ENCODE measurements at places on chromosomes 2 and 18.

GRCh38 chr2:201204655-201205514, 21.9 kb downstream of the CASP10 start:
- no peak for DNase-seq

DNA sequence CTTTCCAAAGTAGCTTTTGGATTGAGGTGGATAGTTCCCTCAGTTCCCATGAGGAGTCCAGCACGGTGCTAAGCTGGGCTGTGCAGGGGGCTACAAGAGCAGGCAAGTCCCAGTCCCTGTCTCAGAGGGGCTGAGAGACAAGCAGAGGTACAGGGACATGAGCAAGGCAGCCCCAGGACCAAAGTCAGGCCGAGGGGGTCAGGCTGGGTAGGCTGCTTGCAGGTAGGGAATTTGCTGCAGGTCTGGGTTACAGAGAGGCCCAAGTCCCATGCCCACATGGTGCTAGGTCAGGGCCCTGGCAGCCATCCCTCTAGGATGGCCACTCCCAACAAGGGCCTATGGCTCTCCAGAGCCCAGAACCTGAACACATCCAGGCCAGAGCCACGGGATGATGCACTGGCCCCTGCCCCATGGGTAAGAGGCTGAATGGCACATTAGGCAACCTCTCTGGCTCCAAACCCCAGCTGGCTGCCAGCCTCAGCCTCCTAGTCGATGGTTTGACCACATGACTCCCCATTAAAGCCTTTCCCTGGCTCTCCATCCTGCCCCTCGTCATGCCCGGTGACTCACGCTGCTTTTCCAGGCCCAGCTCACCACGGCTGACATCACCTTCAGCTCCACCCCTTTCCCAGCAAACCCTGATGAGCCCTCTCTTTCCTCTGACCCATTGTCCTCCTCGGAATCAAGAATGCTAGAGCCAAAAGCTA, 83.7 kb downstream of the SDC1 start:
- DNase-seq, result no peak

- no peak for DNase-seq
Observed at GRCh38 chr2:74031959-74032287, 47.2 kb downstream of the TET3 start.

DNA sequence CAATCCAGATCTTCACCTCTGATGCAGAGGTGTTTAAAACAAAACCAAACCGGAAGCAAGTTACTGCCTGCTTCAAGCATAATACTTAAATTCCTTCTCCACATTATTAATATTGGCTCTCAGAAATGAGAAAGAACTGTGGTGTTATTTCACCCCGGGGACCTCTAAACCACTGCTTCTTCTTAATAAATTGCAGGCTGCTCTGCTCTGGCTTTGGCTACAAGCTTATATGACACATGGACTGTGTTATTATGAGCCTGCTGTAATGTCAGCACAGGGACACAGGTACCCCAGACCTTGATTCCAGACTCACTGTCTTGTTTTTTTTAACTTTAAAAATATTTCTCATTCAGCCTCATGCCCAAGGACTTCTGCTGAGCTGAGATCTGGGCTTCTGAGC, 45.1 kb downstream of the ST6GAL2 start:
- no peak for DNase-seq

DNA sequence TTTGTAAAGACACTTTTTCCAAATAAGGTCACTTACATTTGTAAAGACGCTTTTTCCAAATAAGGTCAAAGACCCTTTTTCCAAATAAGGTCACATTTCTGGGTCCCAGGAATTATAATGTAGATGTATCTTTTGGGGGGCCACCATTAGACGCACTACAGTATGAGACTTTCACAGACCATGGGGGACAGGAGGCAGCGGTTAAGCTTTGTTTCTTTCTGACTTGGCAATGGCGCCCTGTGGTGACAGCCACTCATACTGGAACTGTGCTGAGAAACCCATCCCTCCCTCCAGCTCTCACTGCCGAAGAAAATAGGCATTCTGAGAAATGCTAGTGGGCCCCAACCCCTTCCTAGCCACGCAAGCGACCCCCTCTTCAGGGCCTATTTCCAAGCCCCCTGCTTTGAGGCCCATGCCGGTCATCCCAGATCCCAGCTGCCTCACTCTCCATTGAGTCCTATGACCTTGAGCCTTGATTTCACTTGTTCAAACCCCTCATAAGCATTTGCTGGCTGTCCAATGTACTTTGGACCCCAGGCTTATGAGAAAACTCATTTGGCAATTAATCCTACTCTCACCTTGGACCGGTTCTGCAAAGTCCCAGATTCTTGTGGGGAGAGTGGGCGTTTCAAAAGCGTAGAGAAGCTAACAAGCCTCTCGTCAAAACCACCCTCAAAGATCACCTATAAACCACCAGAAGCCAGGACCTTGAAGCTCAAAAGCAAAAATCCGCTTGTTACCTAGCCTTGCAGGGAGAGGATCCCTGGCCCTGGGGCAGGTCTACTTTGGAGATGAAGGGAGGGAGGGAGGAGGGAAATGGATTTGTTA, 11.3 kb upstream of the SPATA3 start:
- peak; percentile 88 for DNase-seq

All from T-helper 1 cell (primary cell).